H7 (cell line): ENCODE measurements at places on chromosomes 7 and 10.

DNA sequence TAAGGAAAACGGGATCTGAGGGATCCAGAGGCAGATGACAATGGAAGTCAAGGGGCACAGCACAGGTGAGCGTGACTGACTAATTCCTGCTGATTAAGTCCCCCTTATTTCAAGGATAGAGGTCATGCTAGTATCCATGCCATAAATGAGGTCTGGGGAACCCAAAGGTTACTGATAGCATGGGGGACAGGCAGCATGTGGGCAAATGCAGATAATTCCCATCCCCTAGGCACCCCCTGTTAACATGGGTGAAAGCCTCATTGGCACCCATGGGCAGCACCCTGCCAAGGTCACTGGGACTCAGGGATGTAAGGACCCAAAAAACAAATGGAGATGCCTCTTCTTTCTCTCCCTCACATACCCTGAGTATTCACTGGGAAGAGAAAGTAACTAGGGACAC is 139.7 kb downstream of the WDR11 start:
- no peak for DNase-seq

GRCh38 chr10:24645784-24646183 is 77.9 kb downstream of the ARHGAP21 start:
- DNase-seq: no peak

- DNase-seq: no peak
Measured at GRCh38 chr10:98488669-98489430, 42.1 kb upstream of the HPS1 start.

- no peak for DNase-seq
Measured at GRCh38 chr10:89003344-89003743, 12.7 kb downstream of the FAS start.

DNA sequence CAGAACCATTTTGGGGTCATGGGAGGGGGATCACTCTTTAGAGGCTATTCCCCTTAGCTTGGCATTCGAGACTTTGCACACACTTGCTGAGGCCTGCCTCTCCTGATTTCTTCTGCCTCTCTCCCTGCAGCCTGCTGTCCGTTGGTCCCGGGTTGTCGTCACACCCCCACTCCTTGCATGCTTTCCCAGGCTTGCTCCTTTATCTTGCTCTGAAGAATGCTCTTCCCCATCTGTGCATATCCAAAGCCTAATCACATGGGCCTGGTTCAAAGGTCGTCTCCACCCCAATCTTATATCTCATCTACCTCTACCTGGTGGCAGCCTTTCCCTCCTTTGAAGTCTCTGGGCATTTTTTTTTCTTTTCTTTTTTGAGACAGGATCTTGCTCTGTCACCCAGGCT is 24.3 kb upstream of the EMX2 start:
- peak; percentile 51 for DNase-seq

- peak; percentile 79 for DNase-seq
Measured at GRCh38 chr7:25069900-25070443, 55.1 kb downstream of the CYCS start.

DNA sequence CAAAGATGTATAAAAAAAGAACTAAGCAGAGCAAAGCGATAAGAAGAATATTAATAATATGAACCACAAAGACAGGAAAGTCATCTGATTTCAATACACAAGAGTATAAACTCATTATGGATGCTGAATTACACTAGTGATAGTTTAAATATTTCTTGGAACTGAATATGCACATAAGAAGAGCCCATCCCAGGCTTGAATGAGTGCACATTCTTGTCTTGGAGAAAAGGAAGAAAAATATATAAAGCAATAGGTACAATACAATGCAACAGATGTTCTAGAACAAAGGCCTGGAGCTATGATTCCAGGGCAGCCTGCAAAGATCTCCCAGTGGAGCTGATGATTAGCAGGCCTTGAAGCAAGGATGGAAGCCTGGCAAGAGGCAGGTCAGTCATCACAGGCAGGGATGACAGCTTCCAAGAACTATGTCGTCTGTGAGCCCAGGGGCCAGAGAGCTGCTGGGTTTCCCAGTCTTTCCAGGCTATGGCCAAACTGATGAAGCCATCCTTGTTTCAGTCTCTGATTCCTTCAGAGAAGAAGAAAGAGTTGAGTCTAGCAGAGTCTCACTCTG is 277.6 kb downstream of the KCNMA1 start:
- no peak for DNase-seq

DNA sequence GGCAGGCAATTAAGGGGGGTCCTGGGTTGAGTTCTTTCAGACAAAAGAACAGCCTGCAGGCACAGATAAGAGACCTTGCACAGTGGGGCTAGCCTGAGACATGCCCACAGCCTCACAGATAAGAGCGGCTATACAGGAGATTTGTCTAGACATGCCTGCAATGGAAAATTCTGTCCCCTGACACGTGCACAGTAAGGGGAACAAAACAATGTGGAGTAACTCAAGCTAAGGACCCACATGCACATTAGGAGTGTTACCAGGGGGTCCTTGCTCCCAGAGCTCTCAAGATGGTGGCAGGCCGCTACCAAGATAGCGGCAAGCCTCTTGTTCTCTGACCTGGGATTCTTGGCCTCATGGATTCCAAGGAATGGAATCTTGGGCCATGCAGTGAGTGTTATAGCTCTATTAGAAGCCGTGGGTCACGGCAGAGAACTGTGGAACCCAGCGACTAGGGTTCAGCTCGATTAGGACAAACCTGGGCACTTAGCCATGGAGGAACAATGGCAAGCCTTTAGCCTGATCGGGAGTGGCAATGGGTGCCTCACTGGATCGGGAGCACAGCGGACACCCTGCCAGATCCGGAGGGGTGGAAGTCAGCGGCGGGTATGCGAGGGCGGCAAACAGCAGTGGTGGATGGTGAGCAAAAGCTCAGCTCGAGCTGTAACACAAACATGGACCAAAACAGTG is 196.9 kb downstream of the CCSER2 start:
- no peak for DNase-seq
